ENCODE measurements at places on chromosomes 1 and 21.

- DNase-seq = no peak
Observed at GRCh38 chr21:29194342-29194741, 63.9 kb downstream of the MAP3K7CL start.

GRCh38 chr1:13494712-13495111 is 19.1 kb downstream of the LRRC38 start:
- no peak for DNase-seq

DNA sequence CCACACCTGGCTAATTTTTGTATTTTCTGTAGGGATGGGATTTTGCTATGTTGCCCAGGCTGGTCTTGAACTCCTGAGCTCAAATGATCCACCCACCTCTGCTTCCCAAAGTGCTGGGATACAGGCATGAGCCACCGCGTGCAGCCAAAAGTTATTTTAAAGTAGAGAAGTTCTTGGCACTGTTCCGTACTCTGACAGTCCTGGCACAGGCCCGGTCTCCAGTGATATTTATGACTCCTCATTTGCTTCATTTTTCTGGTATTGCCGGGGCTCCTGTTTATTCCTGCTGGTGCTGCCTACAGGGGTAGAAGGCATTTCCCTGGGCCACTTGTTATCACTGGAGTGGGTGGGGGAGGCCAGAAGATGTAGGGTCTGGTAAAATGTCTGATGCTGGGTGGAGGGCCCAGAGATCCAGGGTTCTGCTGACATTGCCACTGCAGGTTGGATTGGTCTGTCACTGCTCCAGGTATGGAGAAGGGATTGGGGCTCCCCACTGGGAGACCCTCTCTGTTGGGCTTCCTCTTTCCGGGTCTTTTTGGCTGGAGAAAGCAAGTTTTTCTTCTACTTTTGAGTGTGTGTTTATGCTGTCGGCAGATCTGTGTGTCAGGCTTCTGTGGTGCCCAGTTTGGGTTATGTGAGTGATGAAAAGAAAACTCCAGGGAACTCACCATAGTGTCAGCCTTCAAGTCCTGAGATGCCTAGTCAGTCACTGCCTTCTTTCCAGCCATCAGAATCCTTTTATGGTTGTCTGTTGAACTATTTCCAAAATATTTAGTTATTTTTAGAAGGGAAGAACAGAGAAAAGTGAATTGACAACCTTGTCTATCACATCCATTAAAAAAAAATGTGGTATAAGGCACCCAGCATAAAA is 4.5 kb downstream of the MROH7 start:
- no peak for DNase-seq

DNA sequence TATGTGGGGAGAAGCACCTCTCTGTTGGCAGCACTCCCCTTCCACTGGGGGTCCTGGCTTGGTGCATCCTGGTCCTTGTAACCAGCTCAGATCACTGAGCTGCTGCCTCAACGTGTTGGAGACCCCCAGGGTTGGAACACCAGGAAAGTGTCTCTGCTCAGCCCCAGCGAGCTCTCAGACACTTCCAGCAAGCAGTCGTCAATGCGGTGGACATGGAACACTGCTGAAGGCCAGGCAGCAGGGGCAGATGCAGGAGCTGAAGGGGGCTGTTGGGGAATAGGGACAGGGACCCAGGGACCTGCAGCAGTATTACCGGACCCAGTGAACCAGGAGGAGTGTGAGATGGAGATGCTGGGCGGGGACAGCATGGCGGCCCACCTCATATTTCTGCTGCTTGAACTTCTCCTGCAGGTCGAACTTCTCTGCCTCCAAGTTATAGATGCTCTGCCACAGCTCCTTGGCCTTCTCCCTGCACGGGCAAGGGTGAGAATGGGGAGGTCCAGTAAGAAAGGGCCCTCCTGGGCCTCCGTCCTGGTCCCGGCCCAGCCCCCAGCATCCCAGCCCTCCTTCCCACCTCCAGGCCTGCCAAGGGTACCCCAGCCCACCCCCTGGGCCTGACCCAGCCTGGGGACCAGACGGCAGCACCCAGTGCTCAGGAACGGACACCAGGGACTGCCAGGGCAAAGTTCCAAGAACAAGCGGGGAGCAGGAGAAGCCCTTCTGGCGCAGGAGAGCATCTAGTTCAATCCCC is 16.4 kb downstream of the TNNT2 start:
- no peak for DNase-seq

DNA sequence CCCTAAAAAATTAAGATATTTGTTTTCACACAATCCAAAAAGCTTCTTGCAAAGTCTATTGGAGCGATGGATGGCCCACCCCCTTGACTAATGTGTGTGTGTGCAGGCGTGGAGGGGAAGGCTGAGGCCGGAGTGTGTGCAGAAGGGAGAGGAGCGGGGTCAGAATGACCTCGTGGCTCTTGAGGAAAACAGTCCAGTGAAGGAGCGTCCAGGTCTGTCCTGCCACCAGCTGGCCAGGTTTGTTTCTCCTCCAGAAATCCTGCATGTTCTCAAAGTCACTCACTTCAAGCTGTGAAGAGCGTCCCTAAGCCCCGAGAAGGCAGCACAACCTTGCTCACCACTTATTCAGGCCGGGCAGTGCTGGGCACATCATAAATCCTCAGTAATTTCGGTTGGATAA is 69.5 kb upstream of the SSX2IP start:
- no peak for DNase-seq
